ENCODE measurements at places on chromosomes 7 and 10. TPM values are rescaled to one million over a fixed set of nuclear protein-coding genes. Genes with fewer than 3 reads are reported as not detected.

- no peak for DNase-seq
These were observed 434.4 kb upstream of the ZMIZ1 start for GRCh38 chr10:78634389-78634815.

DNA sequence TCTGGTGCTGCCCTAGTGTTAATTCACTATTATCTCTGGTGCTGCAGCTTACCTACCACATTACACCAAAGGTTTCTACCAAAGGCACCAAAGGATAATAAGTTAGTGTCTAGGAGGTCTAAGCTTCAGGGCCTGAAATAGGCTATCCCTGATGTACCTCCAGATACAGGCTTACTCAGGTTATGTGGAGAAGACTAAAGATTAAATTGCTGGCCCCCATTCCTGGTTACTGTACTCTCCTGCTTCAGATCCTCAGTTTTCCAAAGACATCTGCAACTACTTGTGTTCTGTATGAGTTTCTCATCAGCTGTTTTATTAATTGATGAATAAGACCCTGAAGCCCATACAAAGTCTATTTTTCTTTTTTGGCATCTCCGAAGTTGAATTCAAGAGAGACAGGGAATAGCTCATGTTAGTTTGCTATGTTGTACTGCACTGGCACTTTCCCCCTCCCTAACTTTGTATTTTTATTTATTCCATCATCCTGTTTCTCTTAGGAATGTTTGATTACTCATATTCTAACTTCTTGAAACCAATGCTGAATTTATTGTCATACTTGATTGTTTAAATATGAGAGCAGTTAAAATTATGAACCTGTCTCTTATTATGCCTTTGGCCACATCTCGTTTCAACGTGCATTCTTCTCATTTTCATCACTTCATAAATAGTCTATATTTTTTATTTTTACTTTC, 85.9 kb downstream of the PON1 start:
- DNase-seq, result no peak

DNA sequence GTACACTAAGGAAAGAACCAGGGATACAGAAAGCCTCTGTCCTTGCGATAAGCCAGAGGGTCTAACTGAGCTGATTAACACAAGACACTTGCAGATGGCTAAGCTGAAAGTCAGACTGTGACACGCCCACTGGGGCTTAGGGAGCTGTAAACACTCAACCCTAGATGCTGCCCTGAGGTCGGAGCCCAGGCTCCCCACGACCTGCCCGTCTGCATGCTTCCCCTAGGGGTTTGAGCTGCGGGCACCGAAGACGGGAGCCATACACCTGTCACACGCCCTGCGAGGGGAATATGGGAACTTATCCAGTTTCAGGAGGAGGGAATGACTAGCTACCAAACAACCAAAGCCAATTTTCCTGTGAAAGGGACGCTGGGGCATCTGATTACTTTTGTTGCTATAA, 96.0 kb downstream of the HTR5A start:
- DNase-seq, result no peak

GRCh38 chr7:127582361-127582760, 3.0 kb downstream of the GCC1 start:
- no peak for DNase-seq

DNA sequence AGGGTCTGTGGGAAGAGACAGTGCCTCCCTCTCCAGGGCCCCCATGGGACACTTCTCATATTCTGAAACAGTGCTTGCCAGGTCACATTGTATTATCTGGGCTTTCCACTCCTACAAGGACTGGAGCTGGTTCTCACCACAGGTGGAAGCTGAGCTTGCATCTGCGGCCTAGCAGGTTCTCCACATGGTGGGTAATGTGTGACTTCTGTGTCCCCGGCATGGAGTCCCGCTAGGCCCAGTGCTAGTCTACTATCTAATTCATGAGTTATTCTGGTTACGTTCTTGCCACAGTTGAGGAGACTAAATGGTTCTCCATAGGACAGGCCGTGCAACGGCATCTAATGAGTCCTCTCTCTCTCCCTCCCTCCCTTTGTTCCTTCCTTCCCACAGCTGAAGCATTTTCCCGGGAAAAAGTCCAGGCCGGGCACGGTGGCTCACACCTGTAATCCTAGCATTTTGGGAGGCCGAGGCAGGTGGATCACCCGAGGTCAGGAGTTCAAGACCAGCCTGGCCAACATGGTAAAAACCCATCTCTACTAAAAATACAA, 27.7 kb downstream of the PRLHR start:
- DNase-seq, result no peak

GRCh38 chr7:7834761-7835160, 116.4 kb upstream of the RPA3 start:
- DNase-seq, result no peak

DNA sequence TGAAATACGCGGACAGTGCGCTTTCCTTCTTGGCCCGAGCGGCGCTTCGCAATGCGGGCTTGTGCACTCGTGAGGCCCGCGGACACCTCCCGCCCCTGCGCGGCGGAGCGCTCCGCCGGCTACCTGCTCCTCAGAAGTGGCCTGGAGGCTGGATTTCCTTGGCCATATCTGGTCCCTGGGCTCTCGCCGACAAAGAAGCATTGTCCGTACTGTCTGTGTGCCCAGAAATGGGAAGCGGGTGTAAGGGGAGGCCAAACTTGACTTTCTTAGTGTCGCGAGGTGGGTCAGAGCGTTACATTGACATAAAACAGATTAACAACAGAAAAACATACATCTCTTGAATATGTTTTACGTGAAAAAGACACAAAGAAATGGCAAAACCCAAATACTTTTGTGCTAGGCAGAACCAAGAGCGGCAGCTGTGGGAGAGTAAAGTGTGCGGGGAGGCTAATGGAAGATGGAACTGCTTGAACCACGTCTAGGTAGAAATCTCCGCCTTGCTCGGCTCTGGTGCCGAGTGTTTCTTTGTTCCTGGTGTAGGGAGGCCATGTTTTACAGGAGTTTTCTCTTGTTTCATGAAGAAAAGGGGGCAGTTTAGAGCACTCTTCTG, 1.4 kb downstream of the LANCL2 start:
- no peak for DNase-seq

DNA sequence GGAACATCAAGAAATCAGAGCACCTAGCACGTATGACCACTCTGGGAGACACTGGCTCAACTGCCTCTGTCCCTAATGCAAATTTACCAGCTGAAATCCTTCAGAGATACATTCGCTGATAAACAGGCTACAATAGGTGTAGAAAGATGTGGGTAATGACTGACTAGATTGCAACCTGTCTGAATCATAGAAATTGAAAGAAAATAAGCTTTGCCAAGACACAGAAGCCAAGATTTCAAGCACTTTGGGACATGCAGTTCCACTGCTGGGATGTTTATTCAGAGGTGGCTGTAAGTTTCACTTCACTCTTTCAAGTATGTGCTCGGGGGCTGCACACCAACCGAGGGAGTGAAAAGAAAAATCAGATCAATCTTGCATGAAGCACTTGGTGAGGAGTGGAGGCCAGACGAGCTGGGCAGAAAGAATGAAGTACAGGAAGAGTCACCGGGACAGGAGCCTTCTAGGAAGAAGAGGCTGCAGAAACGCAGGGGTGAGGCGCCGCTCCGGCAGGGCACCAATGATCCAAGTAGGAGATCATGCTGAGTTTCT, 276.7 kb downstream of the PARD3 start:
- no peak for DNase-seq

DNA sequence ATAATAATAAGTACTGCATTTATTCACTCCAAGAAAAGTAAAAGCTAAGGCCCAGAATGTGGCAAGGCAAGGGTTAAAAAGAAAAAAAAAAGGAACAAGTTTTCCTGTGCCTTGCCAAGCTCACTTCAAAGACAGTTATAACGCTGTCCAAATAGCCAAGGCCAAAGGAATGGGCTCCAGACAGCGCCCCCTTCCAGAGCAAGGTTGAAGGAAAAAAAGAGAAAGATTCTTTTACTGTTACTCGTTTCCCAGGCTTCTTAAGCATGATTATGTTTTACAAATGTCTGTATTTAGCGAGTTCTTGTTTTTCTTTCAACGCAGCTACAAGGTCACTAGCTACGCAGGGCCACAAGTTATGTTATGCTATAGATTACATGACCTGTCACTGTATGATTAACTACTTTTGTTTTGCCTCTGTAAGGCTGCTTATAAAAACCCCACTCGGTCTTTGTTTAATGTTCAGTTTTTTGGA, 9.1 kb upstream of the EIF4H start:
- no peak for DNase-seq

The NRAP gene
- 0.31 TPM for total RNA-seq

The INA gene
- total RNA-seq, result 177 TPM

Data from occipital lobe (tissue), 3 donors.